Fibroblast of skin of scalp (primary cell): ENCODE measurements at places on chromosomes 2 and 18.

DNA sequence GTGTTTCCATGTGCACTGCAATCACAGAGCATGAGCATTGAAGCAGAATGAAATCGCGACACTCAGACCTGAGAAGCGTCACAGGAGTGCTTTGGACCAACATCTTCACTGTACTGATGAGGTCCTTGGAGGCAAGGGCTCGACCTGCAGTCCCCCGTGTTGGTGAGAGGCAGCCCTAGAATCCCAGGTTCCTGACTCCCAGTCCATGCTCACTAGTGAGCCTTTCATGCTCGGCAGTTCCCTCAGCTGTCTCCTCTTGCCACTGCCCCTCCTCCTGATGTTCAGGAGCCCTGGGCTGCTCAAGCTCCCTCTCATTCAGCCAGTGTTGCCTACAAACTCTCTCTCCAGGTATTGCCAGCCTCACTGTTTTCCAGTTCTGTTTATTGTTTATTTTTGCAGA is 291.4 kb downstream of the DYSF start:
- no peak for DNase-seq

- DNase-seq, result peak; percentile 71
These were observed 9.8 kb downstream of the STEAP3 start for GRCh38 chr2:119233326-119234020.

- DNase-seq, result no peak
These were observed 384.1 kb downstream of the CDH19 start for GRCh38 chr18:66219817-66220216.

GRCh38 chr18:12391487-12392165 is 14.6 kb upstream of the AFG3L2 start:
- DNase-seq, result peak; percentile 73

DNA sequence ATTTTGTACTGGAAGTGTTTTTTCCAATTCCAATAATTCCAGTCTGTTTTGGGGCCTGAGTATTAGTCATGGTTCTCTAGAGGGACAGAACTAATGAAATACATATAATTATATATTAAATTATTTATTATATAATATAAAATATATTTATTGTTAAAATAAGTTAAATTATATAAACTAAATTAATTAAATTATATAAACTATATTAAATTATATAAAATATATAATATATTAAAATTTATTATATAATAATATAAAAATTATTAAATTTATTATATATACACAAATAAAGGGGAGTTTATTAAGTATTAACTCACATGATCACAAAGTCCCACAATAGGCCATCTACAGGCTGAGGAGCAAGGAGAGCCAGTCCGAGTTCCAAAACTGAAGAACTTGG is 253.4 kb upstream of the NETO1 start:
- no peak for DNase-seq

DNA sequence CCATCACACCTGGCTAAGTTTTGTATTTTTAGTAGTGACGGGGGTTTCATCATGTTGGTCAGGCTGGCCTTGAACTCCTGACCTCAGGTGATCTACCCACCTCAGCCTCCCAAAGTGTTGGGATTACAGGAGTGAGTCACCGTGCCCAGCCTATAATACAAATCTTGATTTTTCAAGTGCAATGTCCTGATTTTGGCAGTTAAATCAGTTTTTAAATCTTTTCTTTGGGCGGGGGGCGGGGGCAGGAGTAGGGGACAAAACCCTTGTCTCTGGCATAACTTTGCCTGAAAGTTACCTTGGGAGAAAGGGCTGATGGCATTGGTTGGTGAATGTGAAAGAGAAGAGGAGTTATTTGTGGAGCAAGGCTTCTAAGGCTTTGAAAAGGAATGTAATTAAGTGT is 12.3 kb downstream of the GALNT1 start:
- no peak for DNase-seq

DNA sequence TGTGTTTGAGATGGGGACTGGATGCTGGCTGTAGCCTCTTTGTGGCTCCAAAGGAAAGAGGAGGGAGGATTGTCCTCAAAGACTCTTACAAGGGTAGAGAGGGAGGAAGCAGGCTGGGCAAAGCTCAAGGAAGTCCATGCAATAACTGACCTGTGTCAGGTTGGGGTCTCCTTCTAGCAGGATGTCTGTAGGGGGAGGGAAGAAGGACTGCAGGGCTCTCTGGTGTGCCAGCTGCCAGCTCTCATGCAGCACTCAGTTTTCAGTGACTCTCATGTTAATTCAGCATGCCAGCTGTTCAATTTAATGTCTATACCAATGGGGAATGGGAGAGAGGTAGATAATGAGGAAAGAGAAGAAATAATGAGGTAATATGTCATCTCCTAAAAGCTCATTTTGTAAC is 85.3 kb upstream of the RANBP2 start:
- DNase-seq, result no peak

DNA sequence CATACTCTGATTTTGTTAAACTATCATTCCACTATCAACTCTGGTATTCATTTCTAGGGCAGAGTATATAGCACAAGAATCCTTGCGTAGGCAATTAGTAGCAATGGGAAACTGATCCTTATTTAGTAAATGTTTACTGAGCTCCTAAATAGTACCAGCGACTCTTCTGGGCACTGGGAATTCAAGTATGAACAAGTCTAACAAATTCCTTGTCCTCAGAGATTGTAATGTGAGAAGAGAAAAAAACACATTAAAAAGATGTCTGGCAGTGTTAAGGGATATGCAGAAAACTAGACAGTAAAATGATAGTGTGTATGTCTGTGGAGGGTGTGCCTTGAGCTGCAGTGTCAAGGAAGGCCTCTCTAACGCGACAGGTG is 721 bp downstream of the METTL5 start:
- no peak for DNase-seq

GRCh38 chr2:38115216-38116032 is 39.5 kb upstream of the CYP1B1 start:
- peak; percentile 83 for DNase-seq

DNA sequence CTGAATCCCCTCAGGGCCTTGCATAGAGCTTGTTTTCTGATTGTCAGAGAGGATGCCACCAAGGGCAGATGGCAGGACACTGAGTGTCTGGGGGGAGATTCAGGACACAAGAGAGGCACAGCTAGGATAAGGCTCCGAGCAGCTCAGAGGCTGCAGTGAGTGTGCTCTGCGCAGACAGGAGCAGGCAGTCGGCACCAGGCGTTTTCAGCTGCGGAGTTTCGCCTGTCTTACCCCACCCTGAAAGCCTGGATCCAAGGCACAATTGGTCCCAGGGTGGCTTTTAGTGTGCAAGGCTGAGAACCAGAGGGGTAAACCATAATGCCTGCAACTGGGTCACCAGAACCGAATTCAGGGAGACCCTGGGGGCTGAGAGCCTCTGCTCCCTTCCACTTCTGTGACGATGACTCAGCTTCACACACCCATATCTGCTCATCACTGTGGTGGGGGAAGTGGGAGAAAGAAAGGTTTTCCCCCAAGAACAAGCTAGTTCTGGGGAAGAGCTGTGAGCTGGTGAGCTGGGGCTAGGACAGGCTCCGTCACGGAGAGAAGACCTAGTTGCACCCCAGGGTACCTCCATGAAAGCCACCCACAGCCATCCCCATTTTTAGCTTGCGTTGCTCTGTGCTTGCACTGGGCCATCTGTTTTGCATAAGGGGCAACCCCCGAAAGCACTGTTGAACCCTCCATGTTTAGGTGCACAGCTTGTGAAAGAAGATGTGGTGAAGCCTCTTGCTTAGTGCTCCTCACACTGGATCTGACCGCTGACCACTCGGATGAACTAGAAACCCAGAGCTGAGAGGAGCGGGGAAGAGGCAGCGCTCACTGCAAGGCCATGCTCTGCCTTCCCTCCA is 173.7 kb downstream of the CELF4 start:
- no peak for DNase-seq

- DNase-seq, result peak; percentile 95
These were observed 55.2 kb downstream of the CCDC88A start for GRCh38 chr2:55364189-55365055.

GRCh38 chr2:233426619-233427342 is 72.5 kb downstream of the DGKD start:
- peak; percentile 78 for DNase-seq

DNA sequence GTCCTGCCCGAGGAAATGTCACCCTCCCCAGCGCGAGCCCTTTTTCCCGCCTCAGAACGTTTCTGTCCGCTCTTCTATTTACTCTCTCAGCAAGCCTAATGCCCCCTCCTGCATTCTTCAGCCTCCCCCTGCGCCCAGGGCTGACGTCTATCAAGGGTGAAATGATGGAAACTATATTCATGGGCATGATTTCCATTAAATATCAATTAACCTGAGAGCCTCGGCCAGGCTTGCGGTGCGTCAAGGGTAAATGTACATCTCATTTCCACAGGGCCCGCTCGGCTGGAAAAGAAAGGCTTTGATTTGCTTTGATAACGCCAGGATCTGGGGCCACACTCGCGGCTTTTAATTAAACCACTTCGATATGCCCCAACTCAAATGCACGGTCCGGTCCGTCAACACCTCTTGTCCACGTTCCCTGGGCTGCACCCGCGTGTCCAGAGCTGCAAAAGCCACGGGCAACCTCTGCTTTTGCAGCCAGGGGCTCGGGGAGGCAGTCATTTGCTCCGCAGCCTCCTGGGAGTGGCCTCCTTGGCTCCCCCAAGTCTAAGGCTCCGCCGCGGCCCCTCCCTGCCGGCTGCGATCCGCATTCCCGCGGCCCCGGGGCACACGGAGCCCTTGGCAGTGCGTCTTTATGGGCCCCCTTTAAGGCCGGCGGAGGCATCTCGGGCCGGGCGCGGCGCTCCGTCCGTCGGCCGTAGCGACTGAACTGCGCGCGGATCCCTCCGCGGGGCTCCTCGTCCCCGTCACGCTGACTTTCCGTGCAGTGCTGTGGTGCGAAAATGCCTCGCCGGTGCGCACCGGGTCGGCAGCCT is at the start of gene HOXD8:
HOXD8 (plus strand) TSS at position 724 of the 815 bp plus-strand sequence. CDS start 662 bp downstream, outside the sequence.
- DNase-seq, result peak; percentile 95

DNA sequence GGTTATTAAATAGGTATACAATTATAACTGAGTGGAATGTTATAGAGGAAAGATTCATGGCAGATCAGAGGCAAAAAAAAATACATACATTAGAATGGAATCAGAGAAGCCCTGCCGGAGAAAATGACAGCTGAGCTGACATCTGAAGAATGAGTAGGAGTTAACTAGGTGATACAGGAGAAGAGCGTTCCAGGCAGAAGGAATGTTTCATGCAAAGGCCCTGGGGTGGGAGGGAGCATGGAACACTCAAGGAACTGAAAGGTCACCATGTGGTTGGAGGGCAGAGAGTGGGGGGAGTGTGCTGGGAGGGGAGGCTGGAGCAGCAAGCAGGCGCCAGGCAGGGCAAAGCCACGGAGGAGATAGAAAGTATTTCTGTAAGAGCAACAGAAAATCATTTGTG is 31.6 kb upstream of the CDK5R2 start:
- no peak for DNase-seq

- DNase-seq, result no peak
These were observed 12.3 kb downstream of the CROCC2 start for GRCh38 chr2:240918258-240919091.

DNA sequence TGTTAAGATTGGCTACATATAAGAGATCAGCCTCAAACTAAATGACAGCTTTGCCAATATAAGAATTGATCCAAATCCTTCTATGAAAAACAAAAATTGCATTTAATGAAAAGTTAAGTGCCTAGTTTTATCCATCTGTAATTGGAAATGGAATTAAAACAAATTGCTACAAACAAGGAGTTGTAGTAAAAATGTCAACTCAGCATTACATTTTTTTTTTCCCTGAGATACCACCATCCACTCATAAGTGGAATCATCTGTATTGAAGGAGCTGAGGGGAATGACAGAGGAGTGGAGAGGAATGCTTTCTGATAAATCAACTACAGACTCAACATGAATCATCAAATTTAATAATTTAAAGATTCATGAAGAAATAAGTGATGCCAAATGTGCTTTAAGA is 601.8 kb downstream of the TMEM182 start:
- DNase-seq, result peak; percentile 0

DNA sequence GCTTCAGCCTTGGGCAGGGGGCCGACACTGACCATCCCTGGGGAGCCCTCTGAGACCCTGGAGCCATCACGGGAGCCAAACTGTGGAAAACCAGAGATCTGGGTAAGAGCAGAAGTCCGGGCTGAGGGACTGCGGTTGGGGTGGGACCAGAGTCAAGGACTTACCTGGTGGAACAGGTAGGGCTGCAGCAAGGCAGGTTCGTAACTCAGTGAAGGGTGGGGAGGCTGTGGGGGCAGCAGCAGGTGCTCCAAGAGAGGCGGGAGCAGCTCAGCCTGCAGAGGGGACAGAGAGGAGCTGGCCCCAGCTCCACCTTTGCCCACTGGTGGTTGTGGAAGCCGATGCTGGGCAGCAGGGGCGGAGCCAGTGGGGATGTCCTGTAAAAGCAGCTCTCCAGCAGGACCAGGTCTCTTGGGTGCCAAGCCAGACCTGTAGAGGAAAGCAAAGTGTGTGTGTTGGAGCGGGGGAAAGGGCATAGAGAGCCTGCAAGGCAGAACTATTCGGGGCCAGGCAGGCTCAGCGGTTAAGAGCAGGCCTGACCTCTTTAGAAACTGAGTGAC is 6.7 kb downstream of the PTPRN start:
- DNase-seq, result no peak

- DNase-seq, result no peak
These were observed 114.8 kb upstream of the SERTAD2 start for GRCh38 chr2:64768491-64769005.

DNA sequence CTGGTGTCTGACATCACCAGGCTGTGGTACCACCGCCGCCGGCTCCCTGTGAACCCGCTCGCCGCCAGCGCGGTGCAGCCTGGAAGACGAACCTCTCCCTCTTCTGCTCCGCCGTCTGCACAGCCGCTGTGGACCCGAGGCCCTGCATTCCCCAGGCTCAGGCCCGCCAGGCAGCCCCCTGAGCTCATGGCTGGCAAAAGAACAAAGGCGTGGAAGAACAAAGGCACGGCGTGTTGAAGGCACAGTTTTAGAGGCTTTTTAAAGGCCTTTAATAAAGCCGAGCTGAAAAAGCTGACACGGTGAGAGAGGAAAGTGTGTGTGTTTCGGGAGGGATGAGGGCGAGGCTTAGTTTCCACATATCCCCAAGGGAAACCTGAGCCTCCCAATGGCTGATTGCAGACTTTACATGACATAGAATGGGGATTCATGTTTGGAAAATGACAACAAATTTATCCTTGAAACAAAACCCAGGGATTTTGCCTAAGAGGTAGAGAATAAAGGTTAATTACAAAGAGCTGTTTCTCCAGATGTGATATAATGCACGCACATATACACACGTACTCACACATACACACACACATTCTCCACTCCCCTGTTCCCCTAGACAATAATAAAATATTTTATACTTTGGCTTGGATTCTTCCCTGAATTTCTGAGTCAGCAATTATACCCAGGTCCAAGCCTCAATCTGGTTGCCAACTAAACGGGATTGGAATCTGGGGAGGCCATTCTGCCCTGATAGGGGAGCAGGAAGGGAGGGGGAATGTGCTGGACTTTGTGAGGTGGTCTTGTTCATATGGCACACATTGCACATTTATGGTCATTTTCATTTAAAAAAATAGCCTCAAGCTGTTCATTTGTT is 39.7 kb downstream of the RFX8 start:
- DNase-seq, result peak; percentile 67
